Aorta (tissue), 5 donors: ENCODE measurements at places on chromosomes 1 and 21.

GRCh38 chr1:81548918-81549587 lies 251.7 kb upstream of the ADGRL2 start:
- no peak for DNase-seq

DNA sequence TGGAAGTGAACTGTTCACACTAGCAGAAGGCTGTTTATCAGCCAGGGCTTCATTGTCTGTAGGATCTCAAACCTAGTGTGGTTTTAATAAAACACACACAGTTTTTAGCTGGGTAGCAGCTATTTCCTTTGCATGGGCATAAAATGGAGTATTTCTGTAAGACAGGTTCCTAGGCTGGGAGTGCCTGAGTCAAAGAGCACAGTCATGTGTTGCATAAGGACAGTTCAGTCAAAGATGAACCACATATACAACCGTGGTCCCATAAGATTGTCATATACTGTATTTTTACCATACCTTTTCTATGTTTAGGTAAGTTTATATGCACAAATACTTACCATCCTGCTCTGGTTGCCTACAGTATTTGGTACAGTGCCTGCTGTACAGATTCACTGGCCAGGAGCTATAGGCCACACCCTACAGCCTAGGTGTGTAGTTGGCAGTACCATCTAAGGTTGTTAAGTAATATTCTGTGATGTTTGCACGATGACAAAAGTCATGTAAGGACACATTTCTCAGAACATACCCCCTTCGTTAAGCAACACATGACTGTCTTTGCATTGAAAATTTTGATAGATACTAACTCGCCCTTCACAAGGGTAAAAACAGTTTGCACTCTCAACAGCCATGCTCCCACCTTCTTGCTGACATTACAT lies 17.2 kb downstream of the LGALS8 start:
- no peak for DNase-seq

- no peak for DNase-seq
These were observed 9.4 kb upstream of the NHLH1 start for GRCh38 chr1:160357286-160358002.

DNA sequence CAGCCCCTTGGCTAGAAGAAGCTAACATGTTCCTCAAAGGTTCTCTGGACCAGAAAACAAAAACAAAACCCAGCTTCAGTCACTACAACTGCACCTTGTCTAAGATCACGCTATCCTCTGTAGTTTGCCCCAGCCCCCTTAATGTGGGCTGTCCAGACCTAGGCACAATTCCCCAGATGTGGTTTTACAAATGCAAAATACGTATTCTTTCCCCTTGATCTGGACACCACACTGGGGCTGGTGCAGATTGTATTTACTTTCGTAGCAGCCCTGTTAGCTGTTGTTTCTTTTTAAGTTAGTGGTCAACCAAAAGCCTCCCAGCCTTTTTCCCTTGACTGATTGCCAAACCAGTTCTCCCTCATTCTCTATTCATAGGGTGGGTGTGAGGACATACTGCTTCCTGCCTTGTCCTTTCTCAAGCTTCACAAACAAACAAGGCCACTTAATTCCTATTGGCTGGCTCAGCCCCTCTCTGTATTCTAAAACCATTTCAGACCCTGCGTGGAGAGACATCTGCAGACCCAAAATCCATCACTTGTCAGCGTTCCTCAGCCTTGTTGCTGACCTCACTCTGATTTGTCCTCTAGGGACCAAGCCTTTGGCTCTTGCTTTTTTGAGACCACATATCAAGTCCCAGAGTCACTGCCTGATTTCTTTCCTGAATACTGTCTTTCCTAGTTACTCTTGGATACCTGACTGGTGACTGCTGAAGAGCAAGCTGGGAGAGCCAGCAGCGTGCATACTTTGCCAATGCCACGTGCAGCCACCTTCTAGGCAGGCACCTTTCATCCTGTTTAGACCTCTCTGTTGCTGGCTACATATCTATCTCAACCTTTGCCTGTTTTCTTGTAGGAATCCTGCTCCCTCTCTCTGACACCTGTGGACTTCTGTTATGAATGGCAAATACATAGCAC lies 96.4 kb upstream of the RAB3GAP2 start:
- DNase-seq, result no peak
